Naive thymus-derived CD8-positive, alpha-beta T cell (primary cell): ENCODE measurements at places on chromosomes 16 and 17. TPM values are rescaled to one million over a fixed set of nuclear protein-coding genes. Genes with fewer than 3 reads are reported as not detected.

The SNX20 gene
- 38.3 TPM for total RNA-seq

The PRR35 gene
- total RNA-seq: not detected

DNA sequence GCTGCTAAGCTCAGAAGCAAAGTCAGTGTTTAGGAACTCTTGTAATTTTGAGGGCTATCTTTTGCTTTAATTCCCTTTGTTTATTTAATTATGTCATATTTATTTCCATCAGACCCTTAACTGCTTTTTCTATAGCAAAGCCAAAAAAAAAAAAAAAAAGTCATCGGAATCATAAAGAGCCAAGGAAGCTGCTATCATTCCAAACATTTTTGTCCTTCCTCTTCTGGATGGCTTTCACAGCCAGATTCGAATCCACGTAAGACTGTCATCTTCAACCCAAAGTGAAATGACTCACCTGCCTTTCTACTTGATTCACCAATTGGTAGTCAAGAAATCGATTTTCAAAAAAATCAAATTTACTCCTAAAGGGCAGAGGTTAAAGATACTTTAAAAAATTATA lies 38.4 kb downstream of the WIPI1 start:
- DNase-seq: no peak
- H3K4me1 ChIP-seq: peaks cover 31% of the 10 kb centered on the region
- H3K36me3 ChIP-seq: peaks cover 30% of the 10 kb centered on the region
- no peak overlapping the region for H3K27ac ChIP-seq
- H3K4me3 ChIP-seq: no peak overlapping the region
- H3K27me3 ChIP-seq: no peaks in the 10 kb centered on the region

DNA sequence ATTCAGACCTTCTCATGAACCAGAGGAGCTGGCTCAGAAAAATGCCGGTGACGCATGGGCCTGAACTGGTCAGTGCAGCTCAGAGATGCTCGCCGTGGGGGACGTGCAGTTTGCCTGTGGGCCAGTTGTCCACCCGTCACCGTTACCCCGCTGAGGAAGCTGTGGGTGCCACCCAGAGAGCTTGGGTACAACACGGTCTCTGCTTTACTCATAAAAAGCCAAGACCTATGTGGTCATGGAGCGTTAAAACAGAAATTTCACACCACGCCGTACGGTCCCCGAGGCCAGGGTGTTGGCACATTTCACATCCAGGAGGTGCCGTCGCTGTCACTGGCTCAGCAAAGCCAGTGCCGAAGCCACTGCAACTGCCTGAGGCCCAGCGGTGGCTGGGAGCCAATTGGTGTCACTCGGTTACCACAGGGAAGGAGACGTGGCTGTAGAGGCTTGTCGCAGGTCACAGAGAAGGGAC lies 120.9 kb downstream of the METRNL start:
- no peaks in the 10 kb centered on the region for H3K36me3 ChIP-seq
- no peaks in the 10 kb centered on the region for H3K27me3 ChIP-seq
- H3K4me3 ChIP-seq: peak overlapping the region; percentile 77
- peak overlapping the region; percentile 96 for H3K27ac ChIP-seq
